ENCODE measurements at places on chromosomes 2 and 18.

- peaks cover 31% of the 10 kb centered on the region for H3K4me1 ChIP-seq
- no peak for DNase-seq
- H3K27ac ChIP-seq = peak overlapping the region; percentile 83
These were observed 83.4 kb downstream of the EHD3 start for GRCh38 chr2:31317396-31317795.

DNA sequence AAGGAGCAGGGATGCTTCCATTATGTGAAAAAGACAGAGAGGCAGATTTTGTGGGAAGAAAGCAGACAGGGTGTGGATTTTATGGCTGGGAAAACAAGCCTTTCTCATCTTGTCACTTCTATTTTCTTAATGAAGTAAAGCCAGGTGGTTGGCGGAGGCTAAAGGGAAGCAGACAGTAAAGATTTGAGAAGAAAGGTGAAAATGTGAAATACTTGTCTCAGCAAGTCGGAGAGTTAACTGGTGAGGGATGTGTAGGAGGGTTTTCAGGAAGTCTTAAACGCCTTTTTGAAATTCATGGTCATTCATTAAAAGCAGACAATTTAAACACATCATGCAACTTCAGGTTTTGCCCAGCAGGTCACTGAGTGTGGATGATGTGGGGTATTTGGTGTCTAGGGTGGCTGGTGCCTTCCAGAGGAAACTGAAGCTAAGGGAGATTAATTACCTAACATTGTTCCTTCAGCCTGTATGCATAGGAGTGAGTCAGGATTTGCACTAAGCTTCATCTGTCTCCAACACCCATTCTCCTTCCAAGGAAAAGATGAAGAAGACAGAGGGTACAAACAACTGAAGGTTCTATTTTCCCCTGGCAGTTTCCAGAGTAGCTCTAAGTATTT lies 20.7 kb downstream of the SLC14A2 start:
- H3K4me1 ChIP-seq = no peaks in the 10 kb centered on the region
- no peak overlapping the region for H3K27ac ChIP-seq
- no peaks in the 10 kb centered on the region for H3K36me3 ChIP-seq
- H3K4me3 ChIP-seq = no peak overlapping the region
- peaks cover 19% of the 10 kb centered on the region for H3K27me3 ChIP-seq
- no peak for DNase-seq

DNA sequence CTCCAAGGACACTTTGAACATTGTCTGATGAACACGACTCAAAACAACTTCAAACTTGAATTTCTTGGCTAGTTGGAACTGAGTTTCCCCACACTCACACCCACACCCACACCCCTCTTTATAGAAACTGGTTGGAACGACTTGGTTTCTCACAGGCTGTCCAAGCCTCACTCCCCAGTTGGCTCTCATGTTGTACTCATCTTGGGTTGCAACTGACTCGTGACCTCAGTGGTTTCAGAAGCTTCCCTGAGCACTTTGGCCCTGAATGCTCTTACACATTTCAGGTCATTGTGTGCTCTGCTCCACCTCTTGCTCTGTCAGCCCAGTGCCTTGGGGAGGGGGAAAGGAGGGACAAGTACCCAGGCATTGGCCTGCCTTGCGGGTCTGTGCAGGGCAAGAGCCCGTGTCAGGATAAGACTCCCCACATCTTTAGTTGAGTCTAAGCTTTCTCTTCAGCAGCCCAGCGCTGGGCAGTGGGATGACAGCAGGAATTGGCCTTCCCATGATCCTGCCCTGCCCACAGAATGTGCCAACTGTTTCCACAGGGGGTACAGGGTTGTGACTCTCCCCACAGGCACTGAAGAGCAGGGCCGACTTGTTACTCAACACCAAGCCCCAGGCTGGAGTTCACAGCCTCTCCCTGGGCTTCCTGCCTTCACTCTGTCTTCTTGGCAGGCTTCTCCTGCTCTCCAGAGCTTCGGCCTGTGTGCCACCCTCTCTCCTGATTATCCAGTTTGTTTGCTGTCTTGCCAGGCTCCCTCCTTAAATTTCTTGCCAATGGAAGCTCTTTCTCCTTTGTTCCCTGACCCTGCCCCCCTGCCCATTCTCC lies 104.6 kb downstream of the RTN4 start:
- peak overlapping the region; percentile 19 for H3K4me3 ChIP-seq
- H3K36me3 ChIP-seq = no peaks in the 10 kb centered on the region
- H3K27me3 ChIP-seq = no peaks in the 10 kb centered on the region
- H3K4me1 ChIP-seq = peaks cover 13% of the 10 kb centered on the region

DNA sequence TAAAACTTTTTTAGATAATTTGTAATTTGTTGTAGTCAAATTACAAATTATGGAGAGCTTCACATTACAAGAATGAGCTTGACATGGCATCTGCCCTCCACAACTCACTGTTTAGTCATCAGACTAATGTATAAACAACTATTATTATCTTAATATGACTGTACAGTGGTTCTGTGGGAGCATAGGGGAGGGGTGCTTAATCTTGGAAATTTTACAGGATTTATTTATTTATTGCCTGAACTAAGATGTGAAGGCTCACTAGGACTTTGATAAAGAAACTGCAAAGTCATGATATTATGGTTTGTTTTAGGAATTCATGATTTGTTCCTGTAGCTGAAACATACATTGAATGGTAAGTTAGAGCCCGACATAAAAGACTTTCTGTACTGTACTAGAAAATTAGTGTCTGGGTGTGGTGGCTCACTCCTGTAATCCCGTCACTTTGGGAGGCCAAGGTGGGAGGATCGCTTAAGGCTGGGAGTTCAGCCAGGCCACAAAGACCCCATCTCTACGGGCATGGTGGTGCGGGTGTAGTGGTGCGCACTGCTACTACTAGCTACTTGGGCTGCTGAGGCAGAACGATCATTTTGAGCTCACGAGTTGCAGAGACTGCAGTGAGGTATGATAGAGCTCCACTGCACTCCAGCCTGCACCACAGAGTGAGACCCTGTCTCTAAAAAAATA lies 2.1 kb downstream of the MARCHF7 start:
- H3K4me3 ChIP-seq = peak overlapping the region; percentile 100
- H3K36me3 ChIP-seq = peaks cover 40% of the 10 kb centered on the region
- H3K27ac ChIP-seq = no peak overlapping the region
- no peaks in the 10 kb centered on the region for H3K27me3 ChIP-seq

DNA sequence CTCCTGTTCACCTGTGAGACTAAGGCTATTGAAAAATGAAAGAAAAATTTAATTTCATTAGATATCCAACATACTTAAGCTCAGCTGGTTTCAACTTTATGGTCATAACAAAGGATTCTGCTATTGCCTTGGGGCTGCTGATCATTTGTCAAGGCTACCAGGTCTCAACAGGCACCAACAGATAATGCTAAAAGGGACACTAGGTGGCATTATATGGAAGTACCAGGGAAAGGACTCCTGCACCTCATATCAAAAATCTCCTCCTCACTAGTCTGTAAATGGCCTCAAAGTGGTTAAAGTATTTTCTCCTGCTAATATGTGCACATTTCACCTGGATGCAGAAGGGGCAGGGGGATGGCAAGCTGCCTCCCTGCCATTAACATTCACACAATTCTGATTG lies 167.9 kb upstream of the REG3A start:
- DNase-seq = no peak
- H3K36me3 ChIP-seq = peaks cover 1% of the 10 kb centered on the region
- no peak overlapping the region for H3K27ac ChIP-seq
- H3K27me3 ChIP-seq = no peaks in the 10 kb centered on the region

DNA sequence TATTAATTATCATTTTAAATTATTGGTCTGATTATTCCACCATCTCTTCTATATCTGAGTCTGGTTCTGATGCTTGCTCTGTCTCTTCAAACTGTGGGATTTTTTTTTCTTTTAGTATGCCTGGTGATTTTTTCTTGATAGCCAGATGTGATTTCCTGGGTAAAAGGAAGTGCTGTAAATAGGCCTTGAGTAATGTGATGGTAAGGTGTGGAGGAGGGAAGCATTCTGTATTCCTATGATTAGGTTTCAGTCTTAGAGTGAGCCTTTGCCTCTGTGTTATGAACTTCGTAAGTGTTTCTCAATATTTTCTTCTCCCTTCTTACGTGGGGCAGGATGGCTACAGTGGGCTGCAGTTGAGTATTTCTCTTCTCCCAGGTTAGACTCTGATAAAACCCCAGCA lies 103.0 kb downstream of the EHBP1 start:
- no peak overlapping the region for H3K4me3 ChIP-seq
- no peaks in the 10 kb centered on the region for H3K27me3 ChIP-seq
- no peak overlapping the region for H3K27ac ChIP-seq
- no peak for DNase-seq
- H3K36me3 ChIP-seq = no peaks in the 10 kb centered on the region

DNA sequence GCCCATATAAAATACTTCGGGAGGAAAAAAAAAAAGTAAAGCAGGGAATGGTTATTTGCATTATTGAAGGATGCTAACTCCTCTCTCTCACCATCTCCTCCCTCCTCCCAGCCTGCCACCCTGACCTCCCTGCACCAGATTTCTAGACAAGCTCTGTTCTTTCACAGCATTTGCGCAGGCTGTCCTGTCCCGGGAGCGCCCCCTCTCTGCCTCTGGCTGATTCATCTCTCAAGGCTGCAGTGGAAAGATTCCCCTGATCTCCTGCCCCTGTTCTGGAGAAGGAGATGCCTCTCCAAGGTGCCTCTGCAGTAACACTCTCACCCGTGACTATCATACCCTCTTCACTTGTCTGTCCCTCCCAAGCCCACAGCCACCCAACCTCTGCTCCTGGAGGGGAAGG lies 38.5 kb downstream of the COL4A4 start:
- H3K27ac ChIP-seq = no peak overlapping the region
- peaks cover 55% of the 10 kb centered on the region for H3K27me3 ChIP-seq
- DNase-seq = no peak
- H3K4me3 ChIP-seq = no peak overlapping the region
- no peaks in the 10 kb centered on the region for H3K36me3 ChIP-seq

Data from central memory CD8-positive, alpha-beta T cell (primary cell).